Activated CD8-positive, alpha-beta memory T cell treated with anti-CD3 and anti-CD28 coated beads for 24 hours (primary cell): ENCODE measurements at places on chromosomes 2 and 18.

- DNase-seq = no peak
Observed at GRCh38 chr2:149587950-149588487, 444 bp upstream of the MMADHC start.

DNA sequence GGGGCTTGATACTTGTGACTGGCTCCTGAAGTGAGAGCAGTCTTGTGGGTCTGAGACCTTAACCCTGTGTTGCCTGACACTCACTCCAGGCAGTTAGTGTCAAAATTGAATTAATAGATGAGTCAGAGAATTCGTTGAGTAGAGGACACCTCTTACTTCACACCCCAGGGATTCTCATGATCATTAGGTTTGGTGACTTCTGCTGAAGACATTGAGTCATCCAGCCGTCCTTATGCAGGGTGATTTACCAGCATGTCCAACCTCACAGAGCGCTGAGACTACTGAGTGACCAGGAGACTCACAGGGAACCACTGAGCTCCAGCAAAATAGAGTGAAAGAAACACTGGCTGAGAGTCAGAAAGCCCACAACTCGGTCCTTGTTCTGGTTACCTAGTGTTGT, 36.0 kb upstream of the EVA1A start:
- DNase-seq = no peak

GRCh38 chr2:197704434-197705120, 592 bp upstream of the MARS2 start:
- no peak for DNase-seq

- no peak for DNase-seq
Observed at GRCh38 chr18:25443776-25444175, 91.8 kb upstream of the ZNF521 start.

DNA sequence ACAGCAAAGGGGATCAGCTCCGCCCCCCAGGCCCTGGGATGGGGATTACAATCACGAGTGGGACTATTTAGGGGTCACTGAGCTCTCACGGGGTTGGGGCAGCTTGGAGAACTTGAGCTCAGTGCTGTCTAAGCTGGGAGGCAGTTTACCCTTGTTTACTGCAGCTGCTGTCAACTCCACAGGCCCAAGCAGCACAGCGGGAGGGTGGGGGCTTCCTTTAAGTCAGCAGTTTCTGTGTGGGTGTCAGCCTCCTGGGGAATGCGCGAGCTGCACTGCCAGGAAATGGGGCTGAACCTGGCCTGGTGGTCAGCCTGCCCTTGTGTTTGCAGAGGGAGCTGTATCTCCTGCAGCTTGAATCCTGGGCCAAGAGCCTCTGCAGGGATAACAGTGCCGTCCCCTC, 29.8 kb downstream of the TOGARAM2 start:
- DNase-seq = peak; percentile 73

GRCh38 chr2:45714679-45715078, 63.2 kb downstream of the PRKCE start:
- no peak for DNase-seq

DNA sequence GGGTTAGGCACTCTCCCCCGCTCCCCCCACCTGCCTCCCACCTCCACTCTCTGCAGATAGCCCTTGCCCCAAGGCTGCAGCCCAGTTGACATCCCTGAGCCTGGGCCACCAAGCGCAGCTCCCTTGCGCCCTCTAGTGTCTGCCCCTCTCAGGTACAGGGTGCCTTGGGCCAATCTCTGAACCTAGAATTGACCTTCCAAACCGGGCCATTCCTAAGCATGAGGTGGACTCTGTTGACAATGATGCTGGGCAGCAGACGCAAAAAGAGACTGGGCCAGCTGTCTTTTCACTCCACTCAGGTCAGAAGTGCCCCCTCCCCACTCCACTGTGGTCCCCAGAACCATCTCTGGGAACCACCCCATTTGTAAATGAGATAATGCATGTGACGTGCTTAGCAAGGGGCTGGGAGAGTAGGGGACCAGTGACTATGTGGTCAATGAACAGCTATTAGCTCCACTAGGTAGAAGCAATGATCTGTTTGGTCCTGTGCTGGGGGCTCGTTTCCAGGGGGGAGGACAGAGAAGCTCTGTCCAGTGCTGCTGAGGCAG, 43.3 kb upstream of the PLB1 start:
- peak; percentile 95 for DNase-seq

DNA sequence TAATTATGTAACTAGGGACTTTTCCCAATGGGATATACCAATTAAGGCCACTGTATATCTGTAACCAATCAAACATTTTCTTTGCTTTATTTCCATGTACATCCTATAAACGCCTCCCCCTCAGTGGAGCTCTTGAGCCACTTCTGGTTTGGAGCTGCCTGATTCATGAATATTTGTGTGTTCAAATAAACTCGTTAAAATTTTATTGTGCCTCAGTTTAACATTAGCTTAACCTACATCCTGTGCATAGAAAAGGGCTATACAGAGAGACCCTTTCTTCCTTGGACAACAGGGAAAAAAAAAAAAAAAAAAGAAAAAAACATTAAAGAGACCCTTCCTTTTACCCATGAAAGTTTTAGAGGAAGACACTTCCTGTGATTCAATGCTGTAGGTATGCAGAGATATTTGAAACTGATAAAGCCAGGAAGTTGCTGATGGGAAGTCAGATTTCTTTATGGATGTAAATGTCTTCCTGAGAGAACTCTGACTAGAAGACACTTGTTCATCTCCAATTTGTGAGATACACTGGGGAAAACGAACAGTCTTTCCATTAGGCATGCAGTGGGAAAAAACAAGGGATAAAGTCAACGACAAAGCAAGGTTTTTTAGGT, 614.6 kb upstream of the SOX11 start:
- no peak for DNase-seq

DNA sequence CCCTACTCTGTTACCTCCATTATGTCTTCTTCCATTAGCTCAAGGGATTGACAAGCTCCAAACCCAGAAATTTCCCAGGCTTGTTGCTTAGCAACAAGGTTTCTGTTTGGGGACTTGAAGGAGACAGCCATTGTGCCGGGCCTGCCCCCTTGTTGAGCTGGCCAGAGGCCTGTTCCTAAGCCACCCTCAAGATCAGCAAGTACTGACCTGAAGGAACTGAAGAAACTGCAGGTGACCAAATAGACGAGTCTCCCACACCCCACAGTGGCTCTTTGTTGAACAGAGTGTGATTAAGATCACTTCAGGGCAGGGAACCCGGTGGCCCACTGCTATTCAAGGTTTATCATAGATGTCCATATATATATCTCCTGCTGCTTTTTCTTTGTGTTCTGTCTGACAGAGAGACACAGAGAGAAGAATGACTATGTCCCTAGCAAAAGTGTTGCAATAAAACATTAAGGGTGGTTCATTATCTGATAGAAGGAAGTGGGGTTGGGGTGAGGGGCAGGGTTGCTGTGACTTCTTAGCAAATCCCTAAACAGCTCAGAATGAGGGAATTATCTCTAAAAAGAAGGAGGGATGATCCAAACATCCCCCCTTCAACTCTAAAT, 69.2 kb downstream of the RNF144A start:
- no peak for DNase-seq

DNA sequence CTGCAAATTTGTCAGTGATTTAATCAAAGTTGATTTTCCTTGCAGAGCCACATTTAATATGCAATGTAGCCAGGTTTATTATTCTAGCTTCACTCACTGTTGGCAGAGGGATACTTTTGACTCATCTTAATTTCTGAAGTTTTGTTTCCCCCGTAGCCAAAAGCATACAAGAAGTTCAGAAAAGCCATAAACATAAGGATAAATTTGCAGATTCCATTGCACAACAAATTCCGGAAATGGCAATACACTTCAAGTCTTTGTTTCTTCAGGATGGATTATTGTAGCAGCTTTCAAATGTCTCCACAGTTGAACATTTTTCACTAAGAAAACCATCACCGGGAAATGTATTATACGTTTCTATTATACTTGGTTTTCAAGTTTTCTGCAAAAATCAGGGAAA, 88.0 kb upstream of the ZCCHC2 start:
- no peak for DNase-seq

DNA sequence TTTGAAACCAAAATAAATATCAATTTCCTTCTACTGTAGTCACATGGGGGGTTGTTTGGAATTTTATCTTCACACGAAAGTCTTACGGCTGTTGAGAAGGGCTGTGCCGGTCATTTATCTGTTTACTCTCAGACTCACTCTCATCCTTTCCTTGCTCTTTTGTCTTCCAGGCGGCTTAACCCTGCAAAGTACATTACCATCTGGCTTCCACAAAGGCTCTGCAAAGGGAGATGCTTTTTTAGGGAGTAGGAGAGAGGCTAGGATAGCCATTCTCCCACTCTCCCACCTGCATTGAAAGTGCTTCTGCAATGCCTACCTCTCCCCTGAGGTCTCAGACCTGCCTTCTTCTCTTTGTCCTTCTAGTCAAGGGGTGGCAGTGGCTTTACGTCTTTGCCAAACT, 247.6 kb downstream of the MEIS1 start:
- DNase-seq = no peak

- no peak for DNase-seq
Observed at GRCh38 chr18:58217052-58217451, 173.0 kb downstream of the NEDD4L start.

- DNase-seq = no peak
Observed at GRCh38 chr2:167784084-167784425, 463.3 kb downstream of the STK39 start.

- DNase-seq = peak; percentile 47
Observed at GRCh38 chr2:2640371-2640770, 309.3 kb upstream of the MYT1L start.

GRCh38 chr18:74252039-74252395, 39.7 kb downstream of the CYB5A start:
- no peak for DNase-seq

- DNase-seq = no peak
Observed at GRCh38 chr2:155947069-155947468, 385.5 kb downstream of the NR4A2 start.

- no peak for DNase-seq
Observed at GRCh38 chr2:86335865-86336674, 1.4 kb downstream of the REEP1 start.

- no peak for DNase-seq
Observed at GRCh38 chr2:224325941-224326340, 76.0 kb downstream of the FAM124B start.

DNA sequence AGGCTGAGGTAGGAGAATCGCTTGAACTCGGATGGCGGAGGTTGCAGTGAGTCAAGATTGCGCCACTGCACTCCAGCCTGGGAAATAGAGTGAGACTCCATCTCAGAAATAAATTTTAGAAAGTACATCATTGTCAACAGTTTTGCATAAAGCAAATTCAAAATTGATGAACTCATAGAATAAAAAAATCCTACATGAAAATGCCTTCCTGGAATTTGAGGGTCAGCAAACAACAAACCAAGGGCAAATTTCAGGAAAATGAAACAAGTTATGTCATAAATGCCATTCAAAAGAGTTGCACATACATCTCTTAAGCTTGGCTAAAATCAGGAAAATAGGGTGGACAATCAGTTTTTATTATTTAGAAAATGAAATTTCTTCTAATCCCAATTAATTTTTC, 45.1 kb downstream of the COL5A2 start:
- DNase-seq = no peak

GRCh38 chr2:37344453-37345361, at the start of gene QPCT:
Gene QPCT, plus strand, starts transcription at chr2:37344630. Its CDS starts 102 bp downstream, at chr2:37344732.
- peak; percentile 84 for DNase-seq

GRCh38 chr2:148071351-148071750, 50.5 kb downstream of the MBD5 start:
- no peak for DNase-seq

DNA sequence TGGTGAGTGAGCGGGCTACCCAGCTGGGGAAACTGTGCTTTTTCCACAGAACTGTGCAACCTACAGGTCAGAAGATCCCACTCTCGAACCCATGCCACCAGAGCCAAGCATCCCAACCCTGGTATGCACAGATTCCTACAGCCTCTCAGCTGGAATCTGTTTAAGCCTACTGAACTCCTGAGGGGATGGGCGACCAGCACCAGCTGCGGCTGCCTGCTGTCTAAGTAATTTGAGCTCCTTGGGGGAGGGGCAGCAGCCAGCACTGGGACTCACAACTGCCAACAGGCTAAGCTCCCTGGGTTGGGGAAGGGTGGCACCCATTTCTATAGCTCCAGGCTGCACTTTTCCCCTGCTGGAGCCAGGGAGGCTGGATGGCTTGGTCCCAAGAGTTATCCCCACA, 11.8 kb downstream of the CYP27C1 start:
- DNase-seq = no peak

GRCh38 chr2:201228271-201228911, 31.9 kb upstream of the CASP8 start:
- no peak for DNase-seq

- no peak for DNase-seq
Observed at GRCh38 chr2:120228503-120228902, 5.3 kb upstream of the TMEM185B start.

DNA sequence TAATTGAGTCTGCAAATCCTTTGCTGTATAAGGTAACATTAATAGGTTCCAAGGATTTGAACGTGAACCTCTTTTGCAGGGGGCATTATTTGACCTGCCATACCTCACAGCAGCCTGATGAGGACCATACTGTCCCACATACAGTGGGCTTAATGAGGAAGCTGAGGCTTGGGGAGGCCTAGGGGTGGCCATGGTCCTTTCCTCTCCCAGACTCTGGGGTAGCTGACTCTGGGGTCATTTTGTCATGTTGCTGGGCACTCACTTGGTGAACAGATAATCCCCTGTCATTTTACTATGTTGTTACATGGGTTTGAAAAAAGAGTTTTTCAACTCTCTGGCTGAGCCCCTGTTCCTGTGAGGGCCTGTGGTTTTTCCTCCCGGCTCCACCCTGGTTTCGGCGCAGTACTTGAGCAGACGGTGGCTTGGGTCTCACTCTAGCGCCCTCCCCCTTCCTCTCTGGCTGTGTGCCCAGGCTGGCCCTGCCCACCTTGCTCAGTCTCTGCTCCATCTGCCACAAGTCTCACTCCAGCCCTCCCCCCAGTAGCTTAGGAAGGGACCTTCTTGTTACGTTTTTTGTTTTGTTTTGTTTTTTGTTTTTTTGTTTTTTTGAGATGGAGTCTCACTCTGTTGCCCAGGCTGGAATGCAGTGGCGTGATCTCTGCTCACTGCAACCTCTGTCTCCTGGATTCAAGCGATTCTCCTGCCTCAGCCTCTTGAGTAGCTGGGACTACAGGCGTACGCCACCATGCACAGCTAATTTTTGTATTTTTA, 21.0 kb downstream of the INPP4A start:
- no peak for DNase-seq

DNA sequence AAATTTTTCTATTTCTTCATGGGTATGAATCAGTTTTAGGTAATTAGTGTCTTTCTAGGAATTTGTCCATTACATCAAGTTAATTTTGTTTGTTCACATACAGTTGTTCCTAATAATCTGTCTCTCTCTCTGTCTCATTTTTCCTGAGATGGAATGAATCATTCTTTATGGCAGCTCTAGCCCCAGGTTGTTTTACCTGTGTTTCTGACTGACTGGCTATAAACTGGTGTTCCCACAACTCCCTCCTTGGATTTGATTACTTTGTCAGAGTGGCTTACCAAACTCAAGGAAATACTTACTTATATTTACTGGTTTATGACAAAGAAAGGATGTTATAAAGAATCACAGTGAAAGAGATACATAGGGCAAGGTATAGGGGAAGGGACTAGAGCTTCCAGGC, 15.1 kb downstream of the ADNP2 start:
- DNase-seq = no peak

GRCh38 chr2:6880200-6880733, 2.7 kb downstream of the RSAD2 start:
- no peak for DNase-seq

- DNase-seq = no peak
Observed at GRCh38 chr2:64605026-64605471, 48.7 kb downstream of the SERTAD2 start.

GRCh38 chr2:234821946-234822475, 129.8 kb upstream of the SH3BP4 start:
- no peak for DNase-seq
